Cardiac fibroblast (primary cell): ENCODE measurements at places on chromosomes 13 and 19.

- no peak for DNase-seq
Observed at GRCh38 chr13:98772794-98773452, 20.5 kb upstream of the SLC15A1 start.

- no peak for DNase-seq
Observed at GRCh38 chr19:17860331-17860992, 752 bp downstream of the RPL18A start.

- no peak for DNase-seq
Observed at GRCh38 chr19:30848636-30849425, 476.6 kb downstream of the ZNF536 start.

DNA sequence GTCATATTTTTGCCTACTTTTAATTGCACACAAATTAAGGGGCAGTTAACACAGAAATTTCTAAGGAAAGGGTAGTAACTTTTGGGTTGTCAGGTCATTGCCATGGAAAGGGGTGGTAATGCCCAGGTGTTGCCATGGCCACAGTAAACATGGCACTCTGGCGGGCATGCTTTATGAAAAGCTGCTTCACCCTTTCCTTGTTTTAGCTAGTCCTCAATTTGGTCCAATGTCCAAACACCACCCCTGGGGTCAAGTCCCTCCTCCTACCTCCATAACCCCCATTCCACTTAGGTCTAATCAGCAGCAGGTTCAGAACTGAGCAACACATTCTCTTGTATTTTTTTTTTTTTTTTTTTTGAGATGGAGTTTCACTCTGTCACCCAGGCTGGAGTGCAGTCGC lies 6.6 kb downstream of the FFAR2 start:
- no peak for DNase-seq

- no peak for DNase-seq
Observed at GRCh38 chr19:4579389-4579788, 19.9 kb upstream of the SEMA6B start.

GRCh38 chr13:24149246-24150032 lies 11.1 kb upstream of the SPATA13 start:
- DNase-seq = peak; percentile 47

- no peak for DNase-seq
Observed at GRCh38 chr19:2289714-2290435, 7.9 kb upstream of the PEAK3 start.

DNA sequence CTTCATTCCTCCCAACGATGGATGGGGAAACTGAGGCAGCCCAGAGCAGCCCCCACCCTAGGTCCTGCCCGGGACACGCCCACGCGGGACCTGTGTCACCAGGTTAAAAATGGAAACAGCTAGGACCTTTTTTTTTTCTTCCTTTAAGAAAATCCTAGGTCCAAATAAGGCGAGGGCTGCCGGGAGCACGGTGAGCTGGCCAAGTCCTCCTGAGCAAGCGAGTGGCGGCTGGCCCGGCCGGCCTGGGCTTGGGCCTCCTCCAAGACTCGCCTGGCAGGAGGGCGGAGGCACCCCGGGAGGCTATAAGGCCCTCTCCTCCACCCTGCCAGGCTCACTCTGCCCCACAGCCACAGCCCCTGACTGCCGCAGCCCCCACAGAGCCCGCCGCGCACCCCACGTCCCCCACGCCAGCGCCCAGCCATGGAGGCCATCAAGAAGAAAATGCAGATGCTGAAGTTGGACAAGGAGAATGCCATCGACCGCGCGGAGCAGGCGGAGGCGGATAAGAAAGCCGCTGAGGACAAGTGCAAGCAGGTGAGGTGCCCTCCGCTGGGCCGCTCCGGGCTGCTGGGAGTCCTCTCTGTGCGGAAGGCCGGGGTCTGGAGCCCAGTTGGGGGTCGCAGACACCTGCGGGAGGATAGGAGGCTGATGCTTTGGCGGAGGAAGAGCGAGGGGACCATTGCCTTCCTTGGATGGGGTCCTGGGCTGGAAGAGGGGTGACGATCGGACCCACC lies 8.9 kb upstream of the TPM4 start:
- DNase-seq = peak; percentile 94

DNA sequence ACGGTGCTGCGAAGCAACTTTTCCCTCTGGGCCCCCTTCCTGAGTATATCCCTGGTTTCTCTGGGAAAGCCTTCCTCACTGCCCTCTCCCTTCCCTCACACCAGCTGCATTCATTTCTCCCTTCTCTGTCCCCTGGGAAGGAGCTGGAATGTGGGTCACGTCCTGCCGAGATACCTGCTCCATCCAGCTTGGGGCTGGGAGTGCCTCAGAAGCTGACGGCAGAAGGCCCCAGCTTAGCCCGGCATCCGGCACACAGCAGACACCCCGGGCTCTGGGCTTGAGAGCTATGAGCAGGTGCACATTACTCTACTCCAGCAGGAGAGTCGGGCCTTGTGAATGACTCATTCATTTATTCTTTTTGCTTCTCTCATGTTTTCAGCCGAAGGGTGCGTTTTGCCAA lies 170.6 kb downstream of the TEX29 start:
- DNase-seq = no peak

DNA sequence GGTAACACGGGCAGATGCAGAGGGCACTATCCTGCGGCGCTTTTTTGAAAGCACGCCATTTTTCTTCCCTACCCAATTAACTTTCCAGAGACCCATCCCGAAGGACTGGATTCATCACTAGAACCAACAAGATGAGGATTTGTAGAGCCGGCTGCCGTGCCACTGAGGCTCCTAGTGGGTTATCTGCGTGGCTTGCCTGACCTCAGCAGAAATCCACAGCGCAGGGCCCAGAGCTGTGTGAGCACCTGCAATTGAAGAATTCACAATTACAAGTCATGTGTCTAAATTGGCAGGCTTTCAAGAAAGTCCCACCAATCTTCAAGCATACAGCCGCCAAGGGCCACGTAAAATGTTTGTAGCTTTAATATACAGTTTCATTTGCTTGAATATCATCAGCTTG lies 75.5 kb downstream of the ALOX5AP start:
- no peak for DNase-seq

DNA sequence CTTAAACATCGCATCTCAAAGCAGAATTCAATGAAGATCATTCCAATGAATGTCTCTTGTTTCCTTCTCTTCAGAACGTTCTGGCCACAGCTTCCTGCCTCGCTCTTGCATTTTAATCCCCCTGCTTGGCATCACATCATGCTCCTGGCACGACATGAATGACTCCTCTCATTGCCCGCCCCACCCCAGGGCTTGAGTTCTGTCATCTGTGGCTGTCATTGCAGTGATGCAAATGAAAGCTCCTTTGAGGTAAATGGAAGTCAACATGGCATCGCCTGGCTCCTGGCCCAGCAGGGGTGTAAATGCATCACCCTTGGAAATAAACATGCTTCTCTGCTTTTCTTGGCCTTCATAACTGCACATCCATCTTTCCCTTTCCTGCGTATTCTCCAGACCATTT lies 48.6 kb downstream of the SCEL start:
- no peak for DNase-seq

GRCh38 chr13:72823724-72824123 lies 41.8 kb downstream of the PIBF1 start:
- DNase-seq = no peak

DNA sequence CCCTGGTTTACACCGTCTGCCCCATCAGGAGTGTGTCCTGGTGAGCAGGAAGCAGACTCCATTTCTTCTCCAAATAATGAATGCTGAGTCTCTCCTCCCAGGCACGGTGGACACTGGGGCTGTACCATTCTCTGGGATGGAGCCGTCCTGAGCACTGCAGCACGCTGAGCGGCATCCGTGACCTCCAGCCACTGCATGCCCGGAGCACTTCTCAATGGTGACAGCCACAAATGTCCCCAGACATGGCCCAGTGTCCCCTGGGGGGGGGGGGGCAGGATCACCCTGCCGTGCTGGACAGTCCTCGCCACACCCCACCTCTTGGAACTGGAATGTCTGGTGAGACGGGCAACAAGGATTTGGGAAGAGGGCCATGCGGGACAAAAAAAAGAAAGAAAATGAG lies 37.4 kb downstream of the GNG7 start:
- DNase-seq = no peak
